ENCODE measurements at places on chromosomes 6 and 20. TPM values are rescaled to one million over a fixed set of nuclear protein-coding genes. Genes with fewer than 3 reads are reported as not detected.

Gene RBM24
- 14.2 TPM for polyA plus RNA-seq

Gene SLC35D3
- polyA plus RNA-seq = 1.3 TPM

Gene SULF2
- polyA plus RNA-seq = 11.5 TPM

Gene OOEP
- polyA plus RNA-seq = 0.26 TPM

Gene EYS
- 0.58 TPM for polyA plus RNA-seq

Gene SLC13A3
- 7.0 TPM for polyA plus RNA-seq

Gene CLIC5
- polyA plus RNA-seq = 16.6 TPM

Gene BPIFA1
- not detected for polyA plus RNA-seq

Gene CUL9
- polyA plus RNA-seq = 40.2 TPM

Gene SMLR1
- polyA plus RNA-seq = 0.08 TPM

Gene CABLES2
- 14.7 TPM for polyA plus RNA-seq

- DNase-seq = no peak
Measured at GRCh38 chr6:18324706-18325042, 60.3 kb upstream of the DEK start.

GRCh38 chr6:33451606-33452005, 2.8 kb upstream of the ZBTB9 start:
- DNase-seq = no peak

- DNase-seq = peak; percentile 63
Measured at GRCh38 chr20:58550275-58551059, 35.3 kb upstream of the APCDD1L start.

GRCh38 chr6:169960886-169961611, 209.6 kb downstream of the ERMARD start:
- no peak for DNase-seq

DNA sequence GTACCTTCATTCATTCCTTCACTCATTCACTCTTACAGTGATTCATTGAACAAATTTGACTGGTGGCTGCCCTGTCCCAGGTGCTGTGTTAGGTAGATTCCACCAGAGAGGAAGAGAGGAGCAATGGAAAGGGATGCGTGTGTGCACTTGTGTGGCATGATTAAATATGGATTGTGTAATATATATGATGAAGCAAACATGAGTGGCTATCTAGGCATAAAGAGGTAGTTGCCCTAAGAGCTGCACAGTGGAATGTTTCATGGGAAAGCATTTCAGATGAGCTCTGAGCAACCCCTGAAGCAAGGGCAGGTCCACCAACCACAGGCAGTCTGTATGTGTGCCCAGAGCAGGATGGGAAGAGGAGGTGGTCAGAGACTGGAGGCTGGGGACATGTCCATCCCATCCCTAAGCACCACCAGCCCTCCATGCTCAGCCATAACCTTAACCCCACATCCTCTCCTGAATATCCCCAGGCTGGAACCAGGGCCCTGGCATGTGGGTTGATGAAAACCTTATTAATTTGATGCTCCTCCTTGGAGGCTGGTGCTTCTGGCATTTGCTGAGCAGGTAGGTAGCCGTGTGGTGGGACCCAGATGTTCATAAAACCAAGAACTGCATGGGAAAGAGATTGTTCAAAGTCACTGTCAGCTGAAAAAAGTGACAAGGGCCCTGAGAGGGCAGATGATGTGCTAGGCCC, 226.2 kb downstream of the SYNDIG1 start:
- no peak for DNase-seq

DNA sequence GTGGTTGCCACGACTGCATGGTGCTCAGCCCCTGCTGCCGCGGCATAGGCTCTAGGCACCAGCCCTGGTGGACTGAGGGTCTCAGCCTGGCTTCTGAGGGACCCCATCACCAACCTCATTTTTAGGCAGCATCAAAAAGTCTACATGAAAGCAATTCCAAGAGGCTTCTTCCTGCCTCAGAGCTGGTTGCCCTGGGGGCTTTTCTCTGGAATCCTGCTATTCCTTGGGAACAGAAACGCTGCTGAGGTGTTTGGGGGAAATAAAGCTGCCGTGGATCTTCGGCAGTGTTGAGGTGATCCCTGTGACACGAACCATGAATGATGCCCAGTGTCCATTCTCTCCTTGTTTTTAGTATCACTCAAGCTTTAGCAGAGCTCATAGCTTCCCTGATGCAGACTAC, 148.4 kb upstream of the LRFN2 start:
- no peak for DNase-seq

- DNase-seq = no peak
Measured at GRCh38 chr20:49391404-49392245, 90.8 kb downstream of the KCNB1 start.

- no peak for DNase-seq
Measured at GRCh38 chr6:2611092-2611491, 139.6 kb downstream of the MYLK4 start.

DNA sequence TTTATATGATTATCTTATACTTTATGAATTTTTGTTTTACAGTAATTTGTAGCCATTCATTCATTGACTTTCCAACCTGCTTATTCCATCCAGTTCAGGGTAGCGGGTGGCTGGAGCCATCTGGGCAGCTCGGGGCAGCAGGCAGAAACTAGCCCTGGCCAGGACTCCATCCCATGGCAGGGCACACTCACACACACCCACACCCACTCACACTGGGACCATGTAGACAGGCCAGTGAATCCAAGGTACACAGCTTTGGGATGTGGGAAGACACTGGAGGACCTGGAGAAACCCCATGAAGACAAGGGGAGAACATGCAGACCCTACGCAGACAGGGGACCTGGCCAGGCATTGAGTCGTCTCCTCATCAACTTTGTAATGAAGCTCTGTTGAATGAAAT, 84.8 kb downstream of the ADGRG6 start:
- no peak for DNase-seq

- DNase-seq = no peak
Measured at GRCh38 chr20:19396460-19397081, 184.1 kb downstream of the SLC24A3 start.

DNA sequence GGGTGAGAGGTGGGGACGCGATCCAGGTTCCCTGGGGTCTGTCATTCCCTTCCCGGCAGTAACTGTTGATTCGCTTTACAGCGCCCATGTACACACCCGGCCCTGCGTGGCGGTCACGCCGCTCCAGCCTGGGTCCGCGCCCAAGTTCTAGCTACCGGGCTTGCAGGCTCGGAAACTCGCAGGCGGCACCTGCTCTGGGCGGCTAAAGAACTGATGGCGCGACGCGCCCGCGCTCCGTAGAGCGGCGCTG, 1.4 kb upstream of the POU3F2 start:
- DNase-seq = no peak

- no peak for DNase-seq
Measured at GRCh38 chr20:24653306-24653705, 183.9 kb downstream of the SYNDIG1 start.

- no peak for DNase-seq
Measured at GRCh38 chr6:54481091-54481490, 172.8 kb downstream of the TINAG start.

- no peak for DNase-seq
Measured at GRCh38 chr6:4128748-4129147, 6.6 kb downstream of the ECI2 start.

- no peak for DNase-seq
Measured at GRCh38 chr6:166692723-166693302, 65.8 kb upstream of the RPS6KA2 start.

DNA sequence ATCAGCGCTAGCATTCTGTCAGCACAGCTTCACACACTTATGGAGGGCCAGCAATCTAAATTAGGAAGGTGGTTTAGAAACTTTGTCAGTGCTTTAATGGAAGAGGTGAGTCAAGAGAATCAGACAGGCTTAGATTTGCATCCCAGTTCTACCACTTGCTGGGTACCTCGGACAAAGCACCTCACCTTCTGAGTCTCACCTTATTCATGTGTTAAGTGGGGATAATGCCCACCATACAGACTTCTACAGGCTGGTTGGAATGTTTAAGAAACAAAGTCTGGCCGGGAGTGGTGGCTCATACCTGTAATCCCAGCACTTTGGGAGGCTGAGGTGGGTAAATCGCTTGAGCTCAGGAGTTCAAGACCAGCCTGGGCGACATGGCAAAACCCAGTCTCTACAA, 12.2 kb upstream of the STK35 start:
- no peak for DNase-seq

DNA sequence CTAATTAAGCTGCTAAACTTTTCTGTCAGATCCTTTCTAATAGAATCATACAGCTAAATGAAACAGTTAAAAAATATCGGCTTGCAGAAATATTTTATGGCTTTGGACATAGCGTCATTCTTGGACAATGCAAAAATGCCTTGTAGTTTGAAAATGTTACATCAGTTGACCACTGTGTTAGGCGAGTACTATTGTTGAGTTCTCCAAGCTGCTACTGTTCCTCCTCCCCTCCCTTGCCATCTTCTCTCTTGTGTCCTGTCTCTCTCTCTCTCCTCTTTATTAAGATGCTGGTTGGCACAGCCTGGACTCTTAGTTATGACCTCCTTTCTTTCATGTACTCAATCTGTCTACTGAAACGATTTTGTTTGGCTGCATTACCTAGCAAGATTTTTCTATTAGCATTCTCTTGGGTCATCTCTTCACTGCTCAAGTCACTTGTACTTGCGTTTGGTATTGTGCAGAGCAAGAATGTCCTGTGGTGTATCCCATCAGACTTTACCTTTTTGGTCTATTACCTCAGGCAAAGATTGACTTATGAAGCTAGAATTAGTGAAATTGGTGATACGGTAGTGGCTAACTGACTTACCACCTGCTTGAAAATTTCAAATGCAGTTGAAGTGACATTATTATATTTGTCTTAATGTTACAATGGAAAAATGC, 127.9 kb downstream of the FARS2 start:
- no peak for DNase-seq

GRCh38 chr6:41337709-41338108, 2.3 kb downstream of the NCR2 start:
- DNase-seq = no peak

DNA sequence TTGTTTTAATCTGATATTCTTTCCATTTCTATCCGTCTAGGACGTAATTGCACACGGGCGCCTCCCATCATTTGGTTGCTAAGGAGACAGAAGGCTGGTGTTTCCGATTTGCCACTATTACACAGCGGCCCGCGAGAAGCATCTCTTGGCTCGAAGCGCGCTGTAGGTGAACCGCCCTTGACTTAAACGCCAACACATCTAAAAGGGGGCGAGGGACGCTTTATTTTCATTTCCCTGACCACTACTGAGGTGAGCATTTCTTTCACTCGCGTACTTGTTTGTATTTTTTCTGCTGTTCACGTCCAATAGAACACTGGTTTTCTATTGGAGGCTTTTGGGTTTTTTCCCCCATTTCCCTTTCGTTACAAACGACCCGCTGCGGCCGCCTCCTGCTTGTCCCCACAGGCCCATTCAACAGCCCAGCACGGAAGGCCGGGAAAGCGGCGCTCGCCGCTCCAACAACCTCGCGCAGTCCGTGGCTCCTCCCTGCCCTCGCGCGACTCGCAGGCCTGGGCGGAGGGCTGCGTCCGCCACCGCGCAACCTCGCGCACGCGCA, 505 bp upstream of the WRNIP1 start:
- DNase-seq = peak; percentile 62

- DNase-seq = no peak
Measured at GRCh38 chr20:63501818-63502670, 3.2 kb upstream of the EEF1A2 start.

DNA sequence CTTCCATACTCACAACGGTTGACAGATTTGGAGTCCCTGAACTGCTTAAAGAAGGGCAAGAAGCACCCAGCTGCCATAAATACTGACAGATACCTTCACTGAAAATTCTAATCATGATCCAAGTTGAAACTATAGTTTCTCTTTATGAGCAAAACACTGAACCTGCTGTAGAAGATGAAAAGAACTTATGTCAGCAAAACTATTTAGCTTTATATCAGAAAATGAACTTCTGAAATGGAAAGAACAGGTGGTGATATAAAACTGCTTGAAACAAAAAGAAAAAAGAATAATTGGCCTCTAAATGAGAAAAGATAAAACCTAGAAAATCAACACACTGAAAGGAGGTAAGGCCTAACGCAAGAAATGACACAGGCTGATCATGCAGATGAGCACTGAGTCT, 72.4 kb downstream of the HACE1 start:
- DNase-seq = no peak

GRCh38 chr20:45095805-45096238, 5.1 kb downstream of the KCNS1 start:
- DNase-seq = no peak

GRCh38 chr20:46215913-46216707, 92.2 kb downstream of the CDH22 start:
- no peak for DNase-seq

GRCh38 chr20:46283426-46284039, 24.8 kb downstream of the CDH22 start:
- DNase-seq = no peak

GRCh38 chr20:10667560-10668167, 6.1 kb downstream of the JAG1 start:
- DNase-seq = no peak

DNA sequence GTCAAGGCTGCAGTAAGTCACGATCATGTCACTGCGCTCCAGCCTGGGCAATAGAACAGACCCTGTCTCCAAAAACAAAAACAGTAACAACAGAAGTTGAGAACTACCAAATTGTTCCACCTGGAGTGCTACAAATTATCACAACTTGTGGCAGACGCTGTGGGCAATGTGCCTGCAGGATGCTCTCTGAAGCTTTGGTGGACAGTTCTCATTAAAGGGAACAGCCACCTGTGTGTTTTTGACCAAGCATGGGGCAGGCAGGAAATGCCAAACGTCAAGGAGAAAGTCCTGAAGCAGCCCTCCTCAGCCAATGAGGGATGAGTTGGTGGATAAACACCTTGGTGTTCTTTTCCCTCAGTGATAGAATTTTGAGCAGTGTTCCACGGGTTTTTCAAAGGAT, 15.8 kb downstream of the COX4I2 start:
- DNase-seq = no peak

DNA sequence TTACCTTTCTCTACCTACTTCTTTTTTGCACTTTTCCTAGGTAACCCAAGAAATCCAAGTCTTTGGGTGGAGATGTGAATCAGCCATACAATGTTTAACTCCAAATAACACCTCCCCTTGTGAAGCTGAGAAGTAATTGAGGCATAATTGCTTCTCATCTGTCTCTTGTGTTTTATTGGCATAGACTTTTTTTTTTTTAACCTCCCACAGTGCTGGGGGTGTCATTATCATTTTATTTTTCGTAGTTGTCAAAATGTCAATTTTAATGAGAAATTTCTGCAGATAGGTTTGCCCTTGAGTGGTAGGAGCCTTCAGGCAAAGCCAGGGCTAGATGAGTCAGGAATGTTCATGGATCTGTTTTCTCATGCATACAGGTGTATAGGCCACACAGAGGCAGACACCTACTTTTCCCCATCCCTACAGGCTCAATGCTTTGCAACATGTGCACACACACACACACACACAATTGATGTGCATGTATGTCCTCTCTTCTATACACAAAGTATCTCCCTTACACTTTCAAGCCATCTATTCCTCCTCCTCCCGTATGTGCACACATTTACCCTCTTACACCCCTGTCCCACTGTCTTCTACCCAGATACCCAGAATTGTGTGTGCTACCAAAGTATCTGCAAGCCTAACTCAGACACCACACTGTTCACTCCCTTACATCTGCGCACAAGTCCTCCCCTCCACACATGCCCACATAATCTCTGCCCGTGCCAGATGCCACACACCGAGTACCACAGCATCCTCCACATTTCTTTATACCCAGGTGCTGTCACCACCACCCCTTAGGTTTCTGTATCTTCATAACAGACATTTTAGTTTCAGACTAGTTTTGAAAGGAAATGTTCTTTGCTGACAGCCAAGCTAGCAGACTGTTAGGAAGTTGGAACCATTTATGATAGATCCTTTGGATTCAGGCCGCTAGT, 22.0 kb downstream of the RALY start:
- no peak for DNase-seq

All from right lung (tissue), 10 donors.